Mammary epithelial cell (primary cell): ENCODE measurements at places on chromosomes 3 and 15. TPM values are rescaled to one million over a fixed set of nuclear protein-coding genes. Genes with fewer than 3 reads are reported as not detected.

GHRL gene
- total RNA-seq = not detected

SEMA7A gene
- total RNA-seq = 15.5 and 17.5 TPM in 2 replicates

KNL1 gene
- total RNA-seq = 1.8 TPM

PIGZ gene
- 4.7 and 4.9 TPM in 2 replicates for total RNA-seq

BFSP2 gene
- total RNA-seq = not detected in 2 replicates

PDIA5 gene
- total RNA-seq = 13.5 TPM

PLSCR5 gene
- not detected for total RNA-seq

LNP1 gene
- 1.0 and 1.7 TPM in 2 replicates for total RNA-seq

PPP1R14D gene
- not detected in 2 replicates for total RNA-seq

CCR3 gene
- 0.19 TPM in 1 of 2 replicates, not detected in the other for total RNA-seq
